ENCODE measurements at places on chromosomes 5 and 9.

DNA sequence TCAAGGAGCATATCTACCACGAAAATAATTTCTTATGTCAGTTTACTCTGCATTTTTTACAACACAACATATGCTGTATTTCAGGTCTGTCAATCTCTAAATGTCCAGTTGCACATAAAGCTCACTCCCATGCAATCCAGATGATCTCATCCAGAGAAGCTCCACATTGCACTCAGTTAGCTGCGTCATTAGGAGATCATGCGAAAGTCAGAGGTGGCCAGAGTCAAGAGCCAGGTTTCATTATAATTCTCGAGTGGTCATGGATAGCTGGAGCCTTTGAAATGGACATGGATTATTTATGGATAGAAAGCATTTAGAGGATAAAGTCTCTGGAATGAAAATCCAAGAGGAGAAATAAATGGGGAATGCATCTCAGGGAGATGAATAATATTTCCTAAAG lies 232.3 kb downstream of the GAS1 start:
- DNase-seq, result peak; percentile 93

GRCh38 chr9:93960221-93960970 lies 5.2 kb upstream of the BARX1 start:
- DNase-seq, result no peak

- DNase-seq, result no peak
Observed at GRCh38 chr5:179585941-179586401, 35.6 kb downstream of the RUFY1 start.

DNA sequence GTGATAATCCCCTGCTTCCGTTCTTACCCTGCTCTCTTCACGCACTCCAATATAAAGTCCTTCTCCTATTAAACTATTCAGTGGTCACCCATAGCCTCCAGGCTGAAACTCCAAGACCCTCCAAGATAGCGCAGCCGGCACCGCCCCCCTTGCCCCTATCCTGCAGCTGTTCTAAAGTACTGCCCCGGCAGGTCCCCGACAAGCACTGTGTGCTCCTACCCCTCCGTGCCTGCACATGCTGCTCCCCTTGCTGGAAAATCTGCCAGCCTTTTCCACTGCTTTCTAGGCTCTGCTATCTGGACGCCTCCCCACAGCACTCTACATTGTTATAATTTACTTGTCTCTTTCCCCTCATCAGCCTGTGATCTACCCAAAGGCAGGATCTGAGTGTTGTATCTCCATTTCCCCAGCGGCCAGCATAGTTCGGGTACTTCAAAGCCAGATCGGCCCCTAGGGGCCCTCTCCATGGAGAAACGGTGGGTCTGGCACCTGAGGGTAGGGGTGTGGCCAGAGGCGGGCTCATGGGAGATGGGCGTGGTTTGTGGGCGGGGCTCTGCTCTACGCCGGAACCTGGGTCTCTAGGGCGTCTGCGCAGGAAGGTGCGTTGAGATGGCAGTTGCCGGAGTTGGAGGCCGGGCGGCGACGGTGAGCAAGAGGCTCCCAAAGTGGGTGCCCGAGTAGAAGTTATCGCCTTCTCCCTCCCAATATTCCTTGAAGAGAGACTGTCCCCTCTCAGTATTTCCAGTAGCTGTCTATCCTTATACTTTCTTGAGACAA lies 83.5 kb upstream of the RUSC2 start:
- DNase-seq, result no peak

GRCh38 chr5:113338628-113339027 lies 96.2 kb downstream of the TSSK1B start:
- DNase-seq, result no peak

Measured in AG10803 (cell line).